ENCODE measurements at places on chromosomes 16 and 17.

DNA sequence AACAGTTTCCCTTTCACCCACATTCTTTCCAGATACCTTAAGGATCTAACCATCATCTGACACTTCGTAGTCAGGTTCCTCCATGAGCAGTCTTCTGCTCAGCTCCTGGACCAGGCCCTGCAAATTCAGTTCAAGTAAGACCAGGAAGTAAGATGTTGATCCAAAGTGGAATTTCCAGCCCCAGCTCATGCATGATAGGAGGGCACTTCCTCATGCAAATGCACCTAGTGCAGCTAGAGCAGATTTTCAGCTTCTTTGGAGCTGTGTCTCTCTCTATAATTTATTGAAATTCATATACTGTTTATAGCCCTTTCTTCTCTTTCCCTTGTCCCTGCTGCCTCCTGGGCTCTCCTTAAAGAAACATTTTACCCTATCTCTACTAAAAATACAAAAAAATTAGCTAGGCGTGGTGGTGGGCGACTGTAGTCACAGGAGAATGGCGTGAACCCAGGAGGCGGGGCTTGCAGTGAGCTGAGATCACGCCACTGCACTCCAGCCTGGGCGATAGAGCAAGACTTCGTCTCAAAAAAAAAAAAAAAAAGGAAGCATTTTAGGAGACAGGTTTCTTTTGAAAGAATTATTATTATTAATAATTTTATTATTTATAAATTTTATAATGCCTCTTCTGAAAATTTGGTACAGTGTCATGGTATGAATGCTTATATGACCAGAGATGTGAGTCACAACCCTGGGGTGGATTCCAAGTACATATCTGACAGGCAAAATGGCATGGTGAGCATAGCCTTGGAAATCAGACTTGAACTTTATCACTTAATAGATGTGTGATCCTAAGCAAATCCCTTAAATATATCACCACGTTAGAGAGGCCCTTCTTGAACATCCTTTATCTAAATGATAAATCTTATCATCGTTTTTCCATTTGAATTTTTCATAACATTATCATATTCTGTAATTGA lies 94.3 kb downstream of the SSH2 start:
- DNase-seq, result no peak

GRCh38 chr16:85146922-85147651 lies 34.8 kb upstream of the CIBAR2 start:
- no peak for DNase-seq

- DNase-seq, result no peak
Measured at GRCh38 chr16:30179195-30179594, 4.2 kb upstream of the CORO1A start.

- no peak for DNase-seq
Measured at GRCh38 chr17:82989881-82990280, 89.5 kb upstream of the METRNL start.

DNA sequence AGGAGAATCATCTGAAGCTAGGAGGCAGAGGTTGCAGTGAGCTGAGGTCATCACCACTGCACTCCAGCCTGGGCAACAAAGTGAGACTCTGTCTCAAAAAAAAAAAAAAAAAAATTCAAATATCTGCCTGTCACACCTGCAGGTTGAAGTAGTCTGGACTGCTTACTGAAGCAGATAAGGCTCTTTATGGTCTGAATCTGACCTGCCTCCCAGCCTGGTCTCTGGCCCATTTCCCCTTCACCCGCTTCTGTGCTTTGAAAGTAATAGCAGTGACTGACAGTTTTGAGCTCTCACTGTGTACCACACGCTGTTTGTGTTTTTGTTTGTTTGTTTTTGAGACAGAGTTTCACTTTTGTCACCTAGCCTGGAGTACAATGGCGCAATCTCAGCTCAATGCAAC lies 5.8 kb downstream of the SEZ6L2 start:
- no peak for DNase-seq

- no peak for DNase-seq
Measured at GRCh38 chr16:18041864-18042834, 294.4 kb downstream of the NPIPA8 start.

DNA sequence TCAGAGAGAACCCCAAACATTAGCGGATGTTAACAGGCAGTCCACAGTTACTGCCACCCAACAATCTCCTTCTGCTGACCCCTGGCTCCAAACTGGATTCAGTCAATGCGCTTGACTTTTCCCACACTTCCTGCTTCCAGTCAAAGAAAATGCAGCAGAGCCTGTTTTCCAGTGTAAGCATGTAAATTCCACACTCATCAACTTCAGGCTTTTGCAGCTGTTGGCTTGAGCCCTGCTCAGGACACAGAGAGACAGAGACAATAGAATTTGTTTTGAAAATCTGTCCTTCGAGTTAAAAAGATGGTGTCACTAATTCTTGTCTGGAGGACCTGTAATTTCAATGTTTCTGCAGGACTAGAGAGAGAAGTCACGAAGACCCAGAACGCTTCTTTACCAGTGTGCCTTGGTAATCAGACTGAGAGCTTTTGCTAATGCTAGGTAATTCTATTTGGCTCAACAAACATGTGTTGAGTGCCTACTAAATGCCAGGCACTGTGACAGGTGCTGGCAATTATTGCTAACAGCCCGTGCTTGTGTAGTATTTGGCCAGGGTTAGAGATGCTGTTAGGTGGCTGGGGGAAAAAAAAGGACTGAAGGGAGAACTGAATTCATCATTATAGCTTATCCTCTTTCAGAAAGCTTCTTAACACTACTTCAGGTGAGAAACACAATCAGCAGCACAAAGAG lies 32.5 kb downstream of the HOXB1 start:
- peak; percentile 20 for DNase-seq

GRCh38 chr16:57245472-57246113 lies 534 bp downstream of the ARL2BP start:
- DNase-seq, result peak; percentile 35

- DNase-seq, result no peak
Measured at GRCh38 chr16:48393485-48394354, 8.5 kb upstream of the SIAH1 start.

- peak; percentile 16 for DNase-seq
Measured at GRCh38 chr16:85330694-85331188, 218.5 kb upstream of the CIBAR2 start.

- DNase-seq, result no peak
Measured at GRCh38 chr16:19497176-19497575, 24.7 kb downstream of the GDE1 start.

GRCh38 chr17:77352441-77352840 lies 211.7 kb downstream of the SEC14L1 start:
- DNase-seq, result no peak

DNA sequence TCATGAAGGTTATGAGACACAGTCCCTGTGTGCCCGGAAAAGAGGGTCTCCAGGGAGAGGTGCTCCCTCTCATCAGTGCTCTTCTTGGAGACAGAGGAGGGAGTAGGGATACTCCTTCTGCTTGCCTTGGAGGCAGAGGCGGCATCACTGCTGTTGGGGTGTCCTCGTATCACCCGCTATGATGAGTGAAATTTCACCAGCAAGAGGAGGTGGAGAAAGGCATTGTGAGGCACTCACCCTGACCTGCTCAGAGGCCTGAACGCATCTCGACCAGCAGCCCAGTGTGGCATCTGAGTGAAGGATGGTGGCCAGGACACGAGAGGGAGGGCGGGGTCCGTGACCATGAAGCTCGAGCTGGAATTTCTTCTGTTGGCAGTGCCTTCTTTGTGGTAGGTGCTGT lies 222.1 kb upstream of the CHMP6 start:
- DNase-seq, result no peak

DNA sequence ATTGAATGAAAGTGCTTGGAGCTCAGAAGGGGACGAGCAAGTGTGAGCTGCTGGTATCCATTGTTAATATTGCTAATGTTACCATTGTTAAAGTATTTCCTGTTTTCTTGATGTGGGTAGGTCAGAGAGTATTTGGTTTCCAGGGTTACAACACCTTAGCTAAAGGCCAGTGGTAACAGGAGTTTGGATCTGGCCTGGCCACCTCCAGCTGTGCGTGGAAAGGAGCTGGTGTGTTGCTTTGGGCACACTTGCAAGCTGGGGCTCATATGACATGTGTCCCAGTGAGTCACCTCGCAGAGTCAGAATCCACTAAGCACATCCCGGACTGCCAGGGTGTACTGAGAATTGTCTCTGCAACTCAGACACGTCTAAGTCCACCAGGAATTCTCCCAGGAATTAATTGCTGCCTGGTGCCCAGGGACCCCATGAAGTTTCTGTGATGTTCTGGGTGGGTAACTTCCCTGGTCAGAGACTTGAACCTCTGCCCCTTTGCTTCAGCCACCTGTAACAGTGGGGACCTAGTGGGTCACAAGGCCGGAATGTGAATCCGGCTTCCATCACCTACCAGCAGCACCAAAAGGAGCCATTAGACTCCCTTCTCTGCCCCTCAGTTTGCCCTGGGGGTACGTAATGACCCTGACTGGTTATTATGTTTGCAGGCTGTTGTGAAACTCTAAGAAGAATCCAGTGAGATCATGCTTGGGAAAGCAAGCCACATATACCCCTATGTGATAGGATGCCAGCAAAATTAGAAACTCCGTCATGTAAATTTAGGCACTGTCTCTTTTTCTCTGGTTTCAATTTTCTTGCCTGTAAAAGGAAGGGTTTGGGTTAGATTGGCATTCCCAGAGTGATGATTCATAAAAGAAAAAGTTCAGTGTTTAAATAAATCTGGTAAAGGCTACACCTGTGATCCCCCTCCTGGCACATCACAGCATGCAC lies 12.8 kb downstream of the SLC6A2 start:
- peak; percentile 78 for DNase-seq

- no peak for DNase-seq
Measured at GRCh38 chr17:29885031-29885640, 44.9 kb downstream of the SSH2 start.

- DNase-seq, result no peak
Measured at GRCh38 chr16:79543219-79543618, 57.3 kb downstream of the MAF start.

DNA sequence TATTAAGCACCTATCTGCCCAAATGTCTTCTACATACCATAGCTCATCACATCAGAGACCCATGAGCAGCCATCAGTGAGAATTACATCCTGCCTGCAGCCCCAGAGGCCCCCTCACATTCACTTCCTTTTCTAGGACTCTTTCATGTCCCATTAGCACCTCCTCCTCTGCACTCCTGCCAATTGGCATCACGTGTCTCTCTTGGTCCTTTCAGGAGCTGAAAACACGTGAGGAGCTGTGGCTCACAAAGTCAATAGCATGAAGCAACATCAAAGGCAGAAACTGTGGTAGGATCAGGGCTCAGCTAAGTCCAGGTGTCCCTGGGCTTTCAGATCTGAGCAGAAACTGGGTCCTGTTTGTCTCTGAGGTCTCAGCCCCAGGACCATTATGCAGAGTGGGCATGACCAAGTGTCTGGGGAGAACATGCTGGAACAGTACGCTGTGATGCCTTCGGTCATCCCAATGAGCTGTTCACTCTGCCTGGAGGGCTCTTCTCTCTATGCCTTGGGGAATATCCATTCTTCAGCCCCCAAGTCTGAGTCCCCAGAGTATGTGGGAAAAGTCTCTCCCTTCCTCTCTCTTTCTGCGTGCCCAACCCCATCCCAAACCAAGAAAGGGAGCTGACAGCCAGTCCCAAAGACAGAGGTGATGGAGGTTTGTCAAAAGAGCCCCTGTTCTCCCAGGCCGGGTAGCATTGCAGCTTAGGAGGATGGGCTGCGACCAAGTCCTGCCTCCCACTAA lies 457.0 kb upstream of the CDH5 start:
- DNase-seq, result no peak

DNA sequence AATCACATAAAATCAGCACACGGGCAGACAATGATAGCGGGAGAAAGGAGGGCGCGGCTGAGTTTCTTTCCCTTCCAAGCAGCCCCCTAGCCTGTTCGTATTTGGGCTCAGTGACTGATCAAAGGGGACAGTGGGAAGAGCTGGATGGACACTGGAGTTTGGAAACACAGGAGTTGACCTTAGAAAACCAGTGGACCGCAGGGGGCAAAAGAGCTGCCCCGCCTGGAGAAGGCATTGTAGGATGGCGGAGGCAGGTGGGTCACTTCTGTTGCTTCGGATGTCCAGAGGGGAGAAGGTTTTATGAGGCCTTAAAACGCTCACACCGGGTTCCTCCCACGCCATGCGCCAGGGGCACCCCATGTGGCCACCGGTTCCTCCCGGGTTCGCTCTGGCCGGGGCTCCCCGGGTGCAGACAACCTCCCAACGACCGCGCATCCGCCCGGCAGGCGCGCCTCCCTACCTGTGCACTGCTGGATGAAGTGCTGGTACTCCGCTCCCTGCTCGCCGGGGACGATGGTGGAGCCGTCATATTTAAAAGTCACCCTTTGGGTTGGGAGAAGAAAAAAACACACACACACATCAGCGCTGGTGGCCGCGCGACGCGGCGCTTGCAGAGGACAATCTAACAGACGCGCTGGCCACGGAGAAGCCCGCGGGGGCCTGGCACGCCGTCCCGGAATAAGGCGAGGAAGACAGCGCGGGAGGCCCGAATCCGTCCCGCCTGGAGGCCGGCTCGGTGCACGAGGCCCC lies 662 bp downstream of the COTL1 start:
- peak; percentile 36 for DNase-seq

GRCh38 chr17:49288388-49288787 lies 57.8 kb upstream of the PHOSPHO1 start:
- no peak for DNase-seq

DNA sequence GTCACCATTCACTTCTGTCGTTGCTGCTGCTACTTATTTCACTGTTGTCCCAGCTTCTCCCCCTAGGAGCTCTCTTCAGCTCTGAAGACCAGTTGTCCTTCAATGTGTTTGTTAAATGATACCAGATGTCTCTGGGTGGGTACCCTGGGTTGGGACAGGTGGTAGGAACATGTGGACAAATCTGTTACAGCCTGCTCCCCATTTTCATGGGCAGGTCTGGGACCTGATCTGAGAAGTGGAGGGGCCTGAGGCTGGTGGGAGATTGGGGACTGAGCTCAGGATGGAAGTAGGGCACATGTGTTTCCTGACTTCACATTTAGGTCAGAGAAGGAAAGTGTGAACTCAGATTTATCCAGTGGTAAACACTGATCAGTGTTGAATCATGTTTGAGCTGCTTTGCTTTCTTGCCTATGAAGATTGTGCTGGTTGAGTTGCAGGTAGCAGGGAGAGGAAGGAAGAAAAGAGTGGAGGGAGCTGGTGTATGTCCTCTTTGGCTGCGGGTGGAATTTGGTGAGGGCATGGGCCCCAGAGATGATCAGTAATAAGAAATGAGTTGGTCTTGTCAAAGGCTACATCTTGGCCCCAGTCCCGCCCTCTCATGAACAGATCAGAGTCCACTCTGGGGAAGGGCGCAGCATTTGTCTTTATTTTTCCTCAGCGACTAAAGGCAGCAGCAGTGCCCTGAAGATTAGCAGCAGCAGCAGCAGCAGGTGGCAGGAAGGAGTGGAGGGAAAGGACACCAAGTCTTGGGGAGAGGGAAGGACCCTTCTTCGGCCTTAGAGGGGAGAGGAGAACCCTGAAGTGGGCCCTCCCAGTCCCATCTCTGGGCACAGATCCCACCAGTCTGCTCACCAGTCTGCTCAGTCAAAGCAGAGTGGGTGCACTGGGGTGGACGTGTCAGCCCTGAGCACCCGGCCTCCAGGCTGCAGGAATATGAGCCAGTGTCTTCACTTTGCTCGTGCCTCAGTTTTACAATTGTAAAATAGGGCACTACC lies 6.1 kb upstream of the EFTUD2 start:
- no peak for DNase-seq

Data from lung microvascular endothelial cell (primary cell).